ENCODE measurements at places on chromosomes 12 and 14.

- DNase-seq, result no peak
Observed at GRCh38 chr12:109807954-109808643, 25.1 kb downstream of the TRPV4 start.

GRCh38 chr12:111226680-111227079, 142.2 kb downstream of the PHETA1 start:
- DNase-seq, result no peak

- no peak for DNase-seq
Observed at GRCh38 chr12:124345795-124346194, 50.9 kb downstream of the RFLNA start.

DNA sequence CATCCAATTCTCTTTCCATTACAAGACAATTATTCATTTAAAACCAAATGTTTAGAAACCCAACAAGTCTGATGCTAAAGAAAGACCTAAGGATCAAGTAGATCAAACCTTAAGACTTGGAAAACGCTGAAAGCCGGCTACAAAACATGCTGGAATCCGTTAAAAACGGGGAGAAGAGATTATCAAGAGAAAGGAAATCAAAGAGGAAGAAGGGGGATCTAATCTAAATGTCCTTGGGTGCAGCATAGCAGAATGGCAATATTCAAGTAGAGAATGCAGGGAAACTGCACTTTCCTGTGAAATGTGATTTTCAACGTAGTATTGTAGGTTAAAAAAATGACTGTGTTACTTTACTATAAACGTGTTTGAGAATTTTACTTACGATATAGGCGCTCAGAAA, 1.3 kb downstream of the PPP1R13B start:
- DNase-seq, result no peak

GRCh38 chr12:49478949-49479664, 59.7 kb upstream of the KCNH3 start:
- peak; percentile 3 for DNase-seq

DNA sequence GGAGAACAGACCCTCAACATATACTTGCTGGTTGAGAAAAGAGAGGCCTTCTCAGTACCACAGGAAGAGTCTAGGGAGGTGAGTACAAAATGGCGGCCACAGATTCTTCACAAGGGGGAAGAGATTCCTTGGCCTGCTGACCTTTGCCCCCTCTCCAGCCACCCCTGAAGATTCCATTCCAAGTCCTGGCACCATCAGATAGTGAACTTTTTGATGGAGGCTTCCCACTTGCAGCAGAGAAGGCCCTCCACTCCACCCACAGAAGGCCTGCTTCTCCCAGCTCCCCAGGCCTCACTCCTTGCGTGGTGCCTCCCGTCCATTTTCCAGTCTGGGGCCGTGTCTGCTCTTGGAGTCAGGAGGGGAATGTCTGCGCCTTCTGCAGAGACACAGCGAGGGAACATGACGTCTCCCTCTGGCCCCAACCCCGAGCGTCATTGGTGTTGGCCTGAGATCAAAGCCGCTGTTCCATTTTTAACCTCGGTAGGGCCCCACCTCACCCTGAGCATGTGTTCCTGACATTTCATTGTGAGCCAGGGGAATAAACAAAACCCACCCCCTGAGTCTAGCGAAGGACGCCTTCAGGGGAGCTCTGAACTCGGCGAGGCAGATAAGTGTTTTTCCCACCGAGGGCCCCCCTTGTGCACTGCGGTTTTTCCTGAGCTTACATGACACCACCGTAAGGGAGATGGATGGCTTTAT, 268.7 kb upstream of the TBX3 start:
- DNase-seq, result no peak

DNA sequence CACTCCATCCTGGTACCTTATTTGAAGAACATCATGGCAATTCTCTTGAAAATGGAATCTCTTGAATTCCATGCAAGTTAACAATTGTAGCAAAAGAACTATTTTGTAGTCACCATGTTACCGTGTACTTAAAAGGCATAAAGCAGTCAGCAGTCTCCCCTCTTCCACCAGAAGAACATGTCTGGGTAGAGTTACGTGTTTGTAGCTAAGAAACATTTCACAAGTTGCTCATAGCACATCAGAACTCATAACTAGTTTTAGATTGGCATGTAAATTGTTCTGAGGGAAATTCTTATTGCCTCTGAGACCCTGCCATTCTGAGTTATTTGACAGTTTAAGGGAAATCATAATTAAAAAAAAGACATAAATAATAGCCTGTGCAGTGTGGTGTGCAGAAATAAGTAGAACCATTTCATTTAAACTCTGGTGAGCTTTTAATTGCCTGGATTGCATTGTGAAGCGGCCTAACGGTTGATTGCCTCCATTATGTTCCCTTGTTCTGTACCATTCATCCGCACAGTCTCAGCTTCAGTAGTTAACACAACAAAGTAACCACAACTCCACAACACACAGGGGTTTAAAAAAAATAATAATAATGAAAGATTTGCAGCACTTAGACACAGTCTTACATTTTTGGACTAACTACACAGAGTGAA, 2.6 kb downstream of the LMO3 start:
- DNase-seq, result no peak

DNA sequence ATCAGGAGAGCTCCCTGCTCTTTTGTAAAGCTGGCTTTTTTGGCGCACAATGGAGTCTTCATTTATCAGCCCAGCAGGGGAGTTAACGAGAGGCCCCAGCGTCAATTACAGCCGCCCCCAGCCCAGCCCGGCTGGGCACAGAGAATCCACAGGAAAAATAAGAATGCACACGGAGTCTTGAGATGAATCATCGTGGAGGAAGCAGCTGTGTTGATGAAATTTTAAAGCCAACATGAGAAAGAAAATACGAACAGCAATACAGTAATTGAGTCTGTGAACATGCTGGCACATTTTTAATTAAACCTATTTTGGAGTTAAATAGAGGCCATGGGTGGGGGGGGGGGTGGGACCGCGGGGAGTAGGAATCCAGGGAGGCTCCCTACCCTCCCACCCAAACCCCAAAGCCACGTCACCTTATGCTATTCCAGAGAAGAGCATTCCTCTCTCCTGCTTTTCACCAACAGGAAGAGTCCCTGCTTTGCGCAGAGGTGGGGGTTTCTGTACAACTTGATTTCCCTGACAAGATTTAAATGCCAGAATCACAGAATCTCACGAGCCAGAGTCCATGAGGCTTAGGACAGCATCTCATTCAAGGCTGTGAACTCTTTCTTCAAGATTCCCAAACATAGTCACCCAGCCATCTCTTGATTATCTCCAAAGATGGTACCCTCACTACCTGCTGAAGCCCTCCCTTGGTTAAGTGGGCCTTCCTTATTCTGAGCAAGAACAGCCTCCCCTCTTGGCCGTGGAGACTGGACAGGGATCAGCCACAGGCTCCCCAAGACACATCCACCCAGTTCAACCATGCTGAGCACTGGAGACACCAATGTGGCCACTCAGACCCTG, 50.3 kb downstream of the CCNK start:
- peak; percentile 44 for DNase-seq

DNA sequence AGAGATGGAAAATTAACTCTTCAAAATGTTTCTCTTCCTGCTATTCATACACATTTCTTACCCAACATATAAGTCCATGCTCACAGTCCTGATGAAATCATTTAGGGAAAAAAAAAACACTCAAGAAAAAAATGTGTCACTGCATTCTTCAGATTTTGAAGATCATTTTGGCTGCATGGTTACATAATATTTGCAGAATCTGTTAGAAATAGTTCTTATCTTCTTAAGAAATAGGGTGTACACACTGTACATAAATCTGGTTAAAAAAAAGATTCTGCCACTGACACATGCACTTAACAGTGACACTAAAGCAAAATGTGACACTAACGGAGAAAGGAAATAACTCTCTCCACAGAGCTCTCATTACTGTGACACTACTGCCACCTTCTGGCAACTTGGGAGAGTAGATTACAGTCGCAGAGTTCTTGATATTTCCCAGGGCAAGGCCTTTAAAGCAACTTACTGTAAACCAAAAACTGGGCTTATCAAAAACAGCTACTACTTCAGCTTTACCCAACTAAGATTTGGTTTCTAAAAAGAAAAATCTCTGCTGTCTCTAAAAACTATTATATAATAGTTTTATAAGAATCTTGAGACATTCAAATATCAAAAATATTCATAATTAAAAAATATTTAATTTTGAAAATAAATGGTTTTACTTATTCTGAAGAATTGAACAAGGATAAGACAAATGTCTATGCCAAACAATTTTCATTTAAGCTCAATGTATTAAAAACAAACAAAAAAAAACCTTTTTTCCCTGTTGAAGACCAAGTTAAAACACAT, 65.0 kb downstream of the SETD3 start:
- DNase-seq, result peak; percentile 62

- no peak for DNase-seq
Observed at GRCh38 chr14:22147716-22148115, 441.3 kb downstream of the DAD1 start.

DNA sequence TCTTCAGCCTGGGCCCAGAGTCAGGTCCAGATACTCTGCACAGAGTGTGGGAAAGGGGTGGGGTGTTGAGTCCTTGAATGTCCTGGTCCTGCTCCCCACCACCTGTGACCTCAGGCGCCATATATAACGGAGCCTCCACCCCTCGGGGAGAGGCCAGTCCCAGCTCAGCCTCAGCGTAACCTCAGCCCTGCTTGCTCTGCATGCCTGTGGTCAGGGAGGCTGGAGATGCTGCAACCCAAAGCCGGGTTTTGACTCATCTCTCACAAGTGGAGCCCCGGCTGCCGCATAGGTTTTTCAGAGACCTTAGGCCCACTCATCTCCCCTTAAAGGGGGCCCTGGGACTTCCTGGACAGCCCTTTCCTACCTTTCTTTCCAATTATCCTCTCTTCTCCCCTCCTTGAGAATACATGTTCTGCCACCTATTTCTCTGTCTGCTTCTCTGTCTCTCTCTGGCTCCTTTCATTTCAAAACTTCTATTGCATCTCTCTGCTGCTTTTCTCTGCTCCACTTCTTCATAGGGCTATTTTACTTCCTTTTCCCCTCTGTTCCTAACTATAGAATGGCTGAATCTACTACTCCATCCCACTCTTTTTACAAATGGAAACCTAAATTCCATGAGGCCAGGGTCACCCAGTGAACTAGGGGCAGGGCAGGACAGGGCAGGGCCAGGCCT, 1.2 kb downstream of the ITGB7 start:
- DNase-seq, result no peak
